ENCODE measurements at places on chromosomes 1 and 21.

GRCh38 chr1:25821630-25822091, 1.9 kb downstream of the MTFR1L start:
- DNase-seq, result no peak

- DNase-seq, result no peak
These were observed 137.1 kb downstream of the PBX1 start for GRCh38 chr1:164695956-164696665.

GRCh38 chr1:52002038-52002917, 11.8 kb upstream of the RAB3B start:
- no peak for DNase-seq

DNA sequence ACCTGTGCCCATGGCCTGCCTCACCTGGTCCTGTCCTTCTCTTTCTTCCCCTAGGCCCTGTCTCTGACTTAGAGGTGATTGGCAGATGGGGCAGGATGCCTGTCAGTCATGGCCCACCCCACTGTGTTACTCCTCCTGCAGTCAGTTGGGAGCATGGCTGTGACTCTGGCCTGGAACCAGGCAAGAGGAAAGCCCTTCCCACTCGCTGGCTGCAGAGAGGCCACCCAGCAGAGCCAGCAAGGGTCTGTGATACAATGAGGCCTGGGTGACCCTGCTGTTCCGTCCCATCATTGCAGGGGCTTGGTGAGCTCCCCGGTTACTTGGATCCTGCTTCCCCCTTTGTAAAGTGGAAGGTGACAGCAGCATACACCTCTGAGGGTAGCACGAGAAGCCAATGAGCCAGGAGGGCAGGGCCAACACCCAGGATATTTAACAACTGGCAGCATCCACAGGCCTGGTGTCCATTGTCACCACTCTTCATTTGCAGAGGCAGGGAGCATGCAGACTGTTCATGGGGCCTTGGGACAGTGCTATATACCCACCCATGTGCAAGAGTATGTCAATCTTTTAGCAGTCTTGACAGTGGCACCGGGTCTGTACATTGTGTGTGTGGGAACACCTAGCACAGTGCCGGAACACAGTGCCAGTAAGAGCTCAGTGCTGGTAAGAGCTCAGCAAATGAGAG, 191.0 kb upstream of the C1orf174 start:
- no peak for DNase-seq

GRCh38 chr1:24926563-24927249, 3.4 kb downstream of the RUNX3 start:
- DNase-seq, result no peak
